ENCODE measurements at places on chromosomes 16 and 17. TPM values are rescaled to one million over a fixed set of nuclear protein-coding genes. Genes with fewer than 3 reads are reported as not detected.

Gene RASL10B
- 3.6 TPM for total RNA-seq

Gene ACSM2A
- total RNA-seq, result not detected

Gene GLTPD2
- not detected for total RNA-seq

Gene MT4
- total RNA-seq, result not detected

Gene DPEP2NB
- not detected for total RNA-seq

Gene CDH3
- total RNA-seq, result not detected

Gene CACNG4
- under 0.01 TPM for total RNA-seq

Gene KRT33A
- not detected for total RNA-seq

Gene CDRT15L2
- total RNA-seq, result not detected

Gene CD79B
- total RNA-seq, result not detected

DNA sequence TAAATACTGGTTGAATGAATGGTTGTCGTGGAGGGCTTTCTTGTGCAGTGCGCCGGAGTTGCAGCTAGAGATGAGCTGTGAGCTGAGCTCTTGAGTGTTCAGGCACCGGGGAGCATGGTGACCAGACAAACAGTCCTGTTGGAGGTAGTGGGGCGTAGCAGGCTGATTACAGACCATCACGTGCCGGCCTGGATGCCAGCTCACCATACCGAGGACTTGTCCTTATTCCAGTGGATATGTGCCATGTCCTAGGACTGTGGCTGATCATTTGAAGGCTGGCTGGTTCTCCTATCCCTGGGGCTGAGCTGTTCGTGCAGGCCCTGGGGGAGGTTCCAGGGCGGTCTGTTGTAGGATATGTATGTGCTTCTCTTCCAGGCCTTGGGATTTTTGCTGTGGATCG is 60.0 kb downstream of the ABCC1 start:
- no peak for DNase-seq

- DNase-seq, result no peak
Measured at GRCh38 chr16:11636172-11636721, 32.0 kb upstream of the SNN start.

GRCh38 chr17:78206298-78206697 is 7.8 kb upstream of the BIRC5 start:
- no peak for DNase-seq

GRCh38 chr16:84952335-84953189 is 58.8 kb downstream of the ZDHHC7 start:
- peak; percentile 82 for DNase-seq

- DNase-seq, result peak; percentile 3
Measured at GRCh38 chr16:74667255-74667700, 601 bp upstream of the RFWD3 start.

DNA sequence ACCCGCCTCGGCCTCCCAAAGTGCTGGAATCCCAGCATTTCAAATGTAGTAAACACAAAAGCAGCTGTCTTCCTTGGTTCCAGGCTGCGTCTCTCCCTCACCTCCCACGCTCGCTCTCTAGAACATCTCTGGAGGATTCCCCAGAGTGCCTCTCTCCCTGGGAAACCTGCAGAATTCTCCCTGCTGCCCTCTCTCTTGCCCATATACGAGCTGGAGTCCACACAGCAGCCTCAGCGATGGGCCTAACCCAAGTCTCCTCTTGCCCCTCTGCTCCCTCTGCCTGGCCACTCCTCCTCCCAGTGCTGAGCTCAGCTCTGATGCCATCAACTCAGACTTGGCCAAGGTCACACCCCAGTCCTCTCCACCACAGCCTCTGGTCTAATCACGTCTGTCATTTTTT is 10.6 kb downstream of the GPRC5B start:
- DNase-seq, result no peak

DNA sequence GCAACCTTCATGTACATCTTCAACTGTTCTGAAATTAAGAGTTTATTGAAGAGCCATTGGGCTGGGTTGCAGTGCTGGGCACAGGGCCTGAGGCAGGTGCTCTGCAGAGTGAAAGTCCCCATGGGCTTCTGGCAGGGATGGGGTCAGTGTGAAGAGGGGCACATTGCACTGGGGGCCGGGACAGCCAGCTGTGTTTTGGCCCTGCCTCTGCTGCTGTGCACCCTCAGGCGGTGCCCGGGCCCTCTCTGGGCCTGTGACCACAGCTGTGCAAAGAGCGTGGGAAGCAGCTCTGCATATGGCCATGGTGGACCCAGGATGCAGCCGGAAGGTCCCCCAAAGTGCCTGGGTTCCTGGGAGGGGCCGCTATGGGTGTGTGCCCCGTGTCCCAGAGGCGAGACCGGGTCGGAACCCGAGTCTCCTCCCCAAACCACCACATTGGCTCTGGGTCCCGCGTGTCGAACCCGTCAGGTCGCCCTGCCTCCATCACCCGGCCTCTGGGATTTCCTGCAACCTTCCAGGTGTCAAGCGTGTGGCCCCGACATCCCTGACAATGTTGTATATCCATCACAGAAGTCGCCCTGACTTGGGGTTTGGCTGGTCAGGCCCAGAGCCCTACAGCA is 38.2 kb upstream of the ZNF469 start:
- no peak for DNase-seq

- DNase-seq, result no peak
Measured at GRCh38 chr16:70257391-70257790, 5.7 kb upstream of the EXOSC6 start.

- peak; percentile 62 for DNase-seq
Measured at GRCh38 chr17:21098934-21099689, 27.7 kb upstream of the DHRS7B start.

DNA sequence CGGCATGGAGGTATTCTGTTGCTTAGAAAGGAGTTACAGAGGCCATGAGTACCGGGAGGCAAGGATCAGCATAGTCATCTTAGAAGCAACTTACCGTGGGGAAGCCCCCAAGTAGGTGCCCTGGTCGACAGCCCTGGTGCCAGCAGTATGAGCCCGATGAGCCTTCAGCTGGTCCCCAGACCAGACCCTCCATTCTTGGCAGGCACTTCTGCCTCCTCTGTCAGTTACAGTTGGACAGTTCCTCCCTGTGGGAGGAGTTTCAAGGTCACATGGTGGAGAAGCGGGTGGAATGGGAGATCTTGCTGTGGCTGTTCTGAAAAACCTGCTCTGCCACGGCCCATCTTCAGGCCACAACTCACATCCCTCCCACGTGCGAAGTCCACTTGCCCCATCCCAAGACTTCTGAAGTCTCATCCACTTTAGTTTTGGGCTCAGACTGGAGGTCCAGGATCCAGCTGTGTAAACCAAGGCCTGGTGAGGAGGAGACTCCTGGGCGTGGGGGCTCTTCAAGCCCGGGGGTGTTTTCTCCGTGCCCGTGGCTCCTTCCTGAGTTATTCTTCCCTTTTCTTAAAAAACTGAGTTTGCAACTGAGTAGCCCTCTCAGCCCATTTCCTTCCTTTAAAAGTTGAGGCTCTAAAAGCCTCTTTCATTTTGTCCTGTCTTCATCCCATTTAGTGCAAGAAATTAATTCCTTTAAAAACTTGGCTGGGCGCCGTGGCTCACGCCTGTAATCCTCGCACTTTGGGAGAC is 133.5 kb downstream of the SEC14L1 start:
- DNase-seq, result no peak

DNA sequence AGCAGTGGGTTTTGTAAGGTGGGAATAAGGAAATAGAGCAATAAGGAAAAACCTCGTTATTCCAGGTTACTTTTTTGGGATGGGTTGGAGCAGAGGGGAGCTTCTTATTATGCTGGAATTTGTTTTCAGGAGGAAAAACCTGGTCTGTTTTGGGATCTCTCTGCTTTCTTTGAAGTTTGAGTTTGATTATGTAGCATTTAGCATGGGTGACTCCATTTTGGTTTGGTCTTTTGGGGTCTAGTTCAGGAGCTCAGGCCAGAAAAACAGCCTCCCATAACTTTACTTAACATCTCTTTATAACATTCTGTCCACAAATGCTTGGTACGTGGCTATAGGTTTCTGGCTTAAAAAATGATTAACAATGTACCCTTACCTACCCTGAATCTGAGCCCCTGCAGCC is 8.5 kb upstream of the ZG16 start:
- no peak for DNase-seq

DNA sequence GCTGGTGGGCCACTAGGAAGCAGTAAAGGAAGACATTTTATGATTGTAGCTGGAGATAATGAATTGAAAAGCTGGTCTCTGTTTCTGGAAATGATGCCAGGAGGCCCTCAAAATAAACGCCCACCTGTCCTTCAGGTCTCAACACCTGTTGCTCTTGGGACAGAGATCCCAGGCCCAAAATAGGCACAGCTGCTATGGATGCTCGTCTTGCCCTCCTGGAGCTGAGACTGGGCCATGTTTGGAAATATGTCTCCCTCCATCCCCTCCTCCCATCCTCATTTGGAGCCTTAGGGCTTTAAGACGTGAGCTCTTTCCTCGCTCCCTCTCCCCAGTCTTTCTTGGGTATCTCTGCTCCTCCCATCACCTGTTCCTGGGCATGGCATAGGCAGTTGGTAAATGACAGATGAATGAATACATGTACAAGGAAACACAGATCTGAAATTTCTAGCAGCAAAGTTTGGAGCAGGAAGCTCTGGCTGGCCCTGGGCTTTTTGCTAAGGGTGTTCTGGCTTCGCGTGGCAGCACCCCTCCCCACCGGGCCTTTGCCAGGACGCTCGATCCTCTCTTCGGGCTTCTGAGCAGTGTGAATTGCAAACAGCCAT is 33.3 kb downstream of the MYH3 start:
- no peak for DNase-seq

DNA sequence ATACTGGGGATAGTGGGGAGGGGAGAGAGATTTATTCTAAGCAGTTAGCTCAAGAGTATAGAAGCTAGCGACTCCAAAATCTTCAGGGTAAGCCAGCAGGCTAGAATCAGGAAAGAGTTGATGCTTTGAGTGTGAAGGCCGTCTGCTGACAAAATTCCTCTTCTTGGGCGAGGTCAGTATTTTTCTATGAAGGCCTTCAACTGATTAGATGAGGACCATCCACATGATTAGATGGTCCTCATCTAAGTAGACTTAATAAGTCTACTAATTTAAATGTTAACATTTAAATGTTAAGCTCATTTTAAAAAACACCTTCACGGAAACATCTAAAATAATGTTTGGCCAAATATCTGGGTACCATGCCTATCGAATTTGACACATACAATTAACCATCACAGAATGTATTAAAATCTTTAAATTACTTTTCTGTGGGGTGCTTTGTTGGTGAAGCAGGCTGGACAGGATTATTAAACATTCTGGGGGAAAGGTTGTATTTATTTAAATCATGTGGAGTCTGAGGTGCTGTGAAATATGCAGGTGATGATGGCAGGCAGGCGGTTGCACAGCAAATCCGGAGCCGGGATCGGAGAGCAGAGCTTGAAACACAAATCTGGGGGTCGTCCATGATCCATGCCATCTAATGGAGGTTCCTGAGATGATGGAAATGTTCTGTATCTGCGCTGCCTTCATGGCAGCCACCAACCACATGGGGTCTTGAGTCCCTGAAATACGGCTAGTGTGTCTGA is 49.8 kb upstream of the ADORA2B start:
- no peak for DNase-seq

GRCh38 chr17:30379303-30379902 is 676 bp downstream of the CPD start:
- DNase-seq, result no peak

GRCh38 chr17:2438823-2439222 is 38.0 kb upstream of the MNT start:
- DNase-seq, result peak; percentile 88

GRCh38 chr17:39679521-39680192 is 8.2 kb downstream of the PGAP3 start:
- no peak for DNase-seq

- no peak for DNase-seq
Measured at GRCh38 chr16:56413381-56413780, 12.0 kb downstream of the AMFR start.

- DNase-seq, result no peak
Measured at GRCh38 chr17:27631411-27631760, 398 bp downstream of the LGALS9 start.

DNA sequence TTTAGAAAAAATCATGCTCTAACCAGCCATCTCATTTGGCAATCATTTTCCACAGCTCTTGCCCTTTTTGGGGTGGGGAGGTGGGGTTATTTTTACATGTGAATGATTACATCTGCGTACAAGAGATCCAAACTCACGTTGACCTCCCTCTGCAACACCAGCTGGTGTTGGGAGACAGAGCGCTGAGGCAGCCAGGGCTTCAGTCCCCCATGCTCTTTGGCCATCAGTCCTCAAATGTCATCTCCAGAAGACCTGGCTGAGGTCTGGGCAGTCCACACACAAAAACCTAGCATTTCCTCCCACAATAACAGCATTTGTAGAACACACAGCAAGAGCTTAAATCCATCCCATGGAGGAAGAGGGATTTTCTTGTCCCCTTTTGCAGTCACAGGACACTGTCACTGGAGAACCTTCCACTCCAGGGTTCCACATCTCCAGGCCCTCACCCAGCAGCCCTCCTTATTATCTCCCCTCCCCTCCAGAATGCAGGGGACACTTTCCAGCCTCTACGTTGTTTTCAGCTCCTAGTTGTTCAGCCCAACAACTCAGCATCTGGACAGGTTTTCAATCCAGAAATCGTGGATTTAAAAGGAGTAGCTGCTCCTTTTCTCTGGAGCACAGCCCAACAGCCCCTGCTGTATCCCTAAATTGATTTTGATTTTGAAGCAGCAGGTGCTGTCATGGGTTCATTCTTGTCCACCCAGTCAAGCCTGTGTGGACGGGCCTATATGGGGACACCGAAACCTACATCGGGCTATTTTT is 21.1 kb downstream of the MEOX1 start:
- DNase-seq, result no peak

- DNase-seq, result no peak
Measured at GRCh38 chr16:85716022-85716679, 27.4 kb upstream of the GINS2 start.

- no peak for DNase-seq
Measured at GRCh38 chr16:56643080-56643778, 4.8 kb downstream of the MT1A start.

GRCh38 chr17:47821424-47822391 is at the start of gene OSBPL7:
TSS of gene OSBPL7 (minus strand) at chr17:47821794. CDS start at chr17:47820278, 1,516 bp downstream.
- peak; percentile 87 for DNase-seq

DNA sequence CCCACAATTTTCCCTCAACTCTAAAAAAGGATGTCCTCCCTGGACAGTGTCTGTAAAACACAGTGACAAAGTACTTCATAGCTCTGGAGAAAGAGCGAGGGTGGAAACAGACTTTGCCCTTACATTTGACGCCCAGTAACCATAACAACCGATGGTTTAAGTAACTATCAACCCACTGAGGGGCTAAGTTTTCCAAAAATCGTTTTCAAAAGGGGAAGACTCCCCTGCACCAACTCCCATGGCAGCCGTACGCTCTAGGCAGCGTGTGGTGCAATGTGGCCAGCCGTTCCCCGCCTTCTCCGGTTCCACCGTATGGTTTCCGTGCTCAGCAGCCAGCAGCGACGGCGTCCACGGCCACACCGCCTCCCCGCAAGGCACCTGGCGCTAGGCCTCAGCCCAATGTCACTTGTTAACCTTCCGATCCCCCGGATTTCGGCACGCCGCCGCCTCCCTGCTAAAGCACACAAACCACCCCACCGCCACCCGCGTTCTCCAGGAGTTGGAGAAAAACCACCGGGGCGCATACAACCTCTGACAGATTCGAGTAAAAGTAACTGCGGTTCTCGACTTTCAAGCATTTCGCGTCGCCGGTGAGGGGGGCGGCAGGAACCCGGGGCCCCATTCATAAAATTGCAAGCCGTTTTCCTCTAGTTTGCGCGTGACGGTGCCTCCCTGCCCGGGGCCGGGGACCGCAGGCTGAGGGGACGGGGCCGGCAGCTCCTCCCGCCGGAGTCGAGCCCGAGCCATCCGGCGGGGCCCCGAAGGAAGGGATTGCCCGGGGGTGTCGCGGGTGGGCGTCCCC is 661 bp downstream of the TEX2 start:
- DNase-seq, result no peak
